ENCODE measurements at places on chromosomes 13 and 19.

GRCh38 chr13:95787356-95788099 is 110.6 kb downstream of the DNAJC3 start:
- DNase-seq = no peak

- DNase-seq = no peak
These were observed 1.2 kb downstream of the LONP1 start for GRCh38 chr19:5718579-5719273.

- DNase-seq = no peak
These were observed 15.8 kb upstream of the TUBGCP3 start for GRCh38 chr13:112603641-112604225.

DNA sequence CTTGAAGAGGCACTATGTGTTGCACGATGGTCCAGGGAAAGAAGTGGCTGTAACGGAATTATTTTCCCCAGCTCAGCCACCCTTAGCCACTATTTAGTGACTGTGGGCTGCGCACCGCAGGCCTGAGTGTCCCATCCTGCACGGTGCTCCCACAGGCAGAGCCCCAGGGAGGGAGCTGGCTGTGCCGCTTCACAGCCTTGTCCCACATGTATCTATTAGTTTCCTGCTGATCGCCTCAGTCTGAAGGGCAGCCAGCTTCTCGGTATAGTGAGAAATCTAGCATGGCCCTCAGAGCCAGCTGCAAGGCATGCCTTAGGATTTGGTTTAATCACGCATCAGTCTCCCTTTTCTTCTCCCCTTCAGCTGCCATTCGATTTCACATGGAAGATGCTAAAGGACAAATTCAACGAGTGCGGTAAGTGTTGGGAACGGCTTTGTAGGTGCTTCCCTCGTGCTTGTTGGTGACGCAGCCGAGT is 15.7 kb downstream of the PRAM1 start:
- DNase-seq = no peak

GRCh38 chr13:24135674-24136300 is 24.7 kb upstream of the SPATA13 start:
- DNase-seq = no peak

GRCh38 chr19:8489561-8490394 is 12.7 kb downstream of the PRAM1 start:
- DNase-seq = no peak

GRCh38 chr13:42924344-42924743 is 67.7 kb downstream of the EPSTI1 start:
- peak; percentile 79 for DNase-seq

- DNase-seq = no peak
These were observed at the start of gene FCER2 for GRCh38 chr19:7701654-7702457. TSS of gene FCER2 (minus strand) at chr19:7702131. CDS start at chr19:7699760, 2,371 bp downstream.

DNA sequence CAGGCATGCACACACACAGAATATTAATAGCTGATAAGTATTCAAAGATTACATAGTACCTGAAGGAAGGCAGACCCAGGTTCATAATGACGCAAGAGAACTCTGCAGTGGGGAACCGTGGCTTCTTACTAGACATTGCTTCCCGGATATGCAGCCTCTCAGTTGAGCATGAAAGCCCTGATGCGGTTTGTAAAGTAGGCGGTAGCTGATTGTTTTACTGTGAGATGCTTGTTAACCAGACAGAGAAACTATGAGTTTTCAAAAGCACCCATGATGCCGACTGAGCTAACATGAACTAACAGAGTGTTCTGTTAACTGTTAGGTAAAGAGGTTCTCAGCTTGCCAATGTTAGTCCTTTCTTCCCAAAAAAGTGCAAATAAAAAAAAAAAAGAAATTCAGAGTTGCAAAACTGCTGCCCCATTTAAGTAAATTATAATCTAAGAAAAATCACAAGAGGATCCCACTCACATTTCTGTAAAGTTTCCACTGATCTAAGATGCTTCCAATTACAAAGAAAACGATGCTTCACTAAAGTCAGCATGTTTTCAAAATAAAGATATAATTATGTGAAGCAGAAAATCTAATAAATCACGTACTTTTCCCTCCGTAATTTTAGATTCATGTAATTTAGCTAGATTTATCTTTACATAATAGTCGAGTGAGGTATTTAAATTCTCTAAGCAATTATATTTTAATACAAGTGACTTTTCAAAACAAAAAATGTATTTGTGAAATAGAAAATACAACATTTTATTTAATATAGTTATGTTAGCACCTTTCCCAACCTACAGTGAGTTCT is 2.2 kb downstream of the FLT1 start:
- no peak for DNase-seq

DNA sequence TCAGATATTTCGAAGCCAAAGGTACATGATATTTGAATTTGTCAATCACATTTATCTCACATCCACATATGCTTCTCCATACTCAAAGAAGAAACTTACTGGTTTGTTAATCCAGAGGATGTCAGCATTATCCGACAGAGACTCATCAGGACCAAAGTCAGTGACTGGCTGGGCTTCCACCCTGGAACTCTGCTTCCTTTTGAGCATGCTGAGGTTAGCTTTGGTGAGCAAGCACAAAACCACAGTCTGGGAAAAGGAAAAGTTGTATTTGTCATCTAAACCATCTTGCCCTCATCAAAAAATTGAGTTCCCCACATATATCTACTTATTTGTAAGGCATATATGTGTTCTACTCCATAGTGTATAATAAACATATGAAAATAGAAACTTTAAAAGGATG is 17.4 kb downstream of the NALCN start:
- no peak for DNase-seq

- no peak for DNase-seq
These were observed 5.9 kb downstream of the CD37 start for GRCh38 chr19:49340865-49341718.

GRCh38 chr19:29399804-29400203 is 126.0 kb upstream of the VSTM2B start:
- DNase-seq = no peak

GRCh38 chr13:54980651-54981050 is 1952.0 kb downstream of the OLFM4 start:
- DNase-seq = no peak

GRCh38 chr19:47112166-47112996 is 1.2 kb downstream of the ZC3H4 start:
- DNase-seq = peak; percentile 72

DNA sequence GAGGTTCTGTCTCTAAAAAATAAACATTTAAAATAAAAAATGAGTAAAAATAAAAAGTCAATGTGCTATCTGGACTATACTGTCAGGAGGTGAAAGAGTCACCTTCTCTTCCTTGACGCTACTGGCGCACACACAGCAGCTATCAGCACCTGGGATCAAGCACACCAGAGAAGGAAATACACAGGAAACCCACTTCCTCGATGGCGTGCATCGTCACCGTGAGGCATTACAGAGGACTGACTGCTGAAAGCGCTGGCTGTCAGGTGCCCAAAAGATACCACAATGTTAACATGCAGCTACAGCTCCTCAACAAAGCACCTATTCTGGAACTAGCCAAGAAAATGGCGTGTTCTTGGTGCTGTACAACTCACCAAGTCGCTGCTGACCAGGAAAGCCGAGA is 6.1 kb downstream of the SLC35E1 start:
- no peak for DNase-seq

DNA sequence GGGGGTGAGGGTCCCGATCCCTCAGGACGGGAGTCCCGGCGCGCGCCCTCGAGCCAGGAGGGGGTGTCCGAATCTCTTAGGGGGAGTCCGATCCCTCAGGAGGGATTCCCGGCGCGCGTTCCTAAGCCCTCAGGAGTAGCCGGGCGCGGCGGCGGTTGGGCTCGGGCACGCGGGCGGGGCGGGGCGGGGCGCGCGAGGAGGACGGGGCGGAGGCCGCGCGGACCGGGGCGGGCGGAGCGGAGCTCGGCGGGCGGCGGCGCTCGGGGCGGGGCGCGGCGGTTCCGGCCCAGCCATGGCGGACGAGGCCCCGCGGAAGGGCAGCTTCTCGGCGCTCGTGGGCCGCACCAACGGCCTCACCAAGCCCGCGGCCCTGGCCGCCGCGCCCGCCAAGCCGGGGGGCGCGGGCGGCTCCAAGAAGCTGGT is at the start of gene CUL4A:
CUL4A (plus strand) TSS at position 278 of the 423 bp plus-strand sequence; CDS start at position 293, 15 bp downstream.
- peak; percentile 74 for DNase-seq

DNA sequence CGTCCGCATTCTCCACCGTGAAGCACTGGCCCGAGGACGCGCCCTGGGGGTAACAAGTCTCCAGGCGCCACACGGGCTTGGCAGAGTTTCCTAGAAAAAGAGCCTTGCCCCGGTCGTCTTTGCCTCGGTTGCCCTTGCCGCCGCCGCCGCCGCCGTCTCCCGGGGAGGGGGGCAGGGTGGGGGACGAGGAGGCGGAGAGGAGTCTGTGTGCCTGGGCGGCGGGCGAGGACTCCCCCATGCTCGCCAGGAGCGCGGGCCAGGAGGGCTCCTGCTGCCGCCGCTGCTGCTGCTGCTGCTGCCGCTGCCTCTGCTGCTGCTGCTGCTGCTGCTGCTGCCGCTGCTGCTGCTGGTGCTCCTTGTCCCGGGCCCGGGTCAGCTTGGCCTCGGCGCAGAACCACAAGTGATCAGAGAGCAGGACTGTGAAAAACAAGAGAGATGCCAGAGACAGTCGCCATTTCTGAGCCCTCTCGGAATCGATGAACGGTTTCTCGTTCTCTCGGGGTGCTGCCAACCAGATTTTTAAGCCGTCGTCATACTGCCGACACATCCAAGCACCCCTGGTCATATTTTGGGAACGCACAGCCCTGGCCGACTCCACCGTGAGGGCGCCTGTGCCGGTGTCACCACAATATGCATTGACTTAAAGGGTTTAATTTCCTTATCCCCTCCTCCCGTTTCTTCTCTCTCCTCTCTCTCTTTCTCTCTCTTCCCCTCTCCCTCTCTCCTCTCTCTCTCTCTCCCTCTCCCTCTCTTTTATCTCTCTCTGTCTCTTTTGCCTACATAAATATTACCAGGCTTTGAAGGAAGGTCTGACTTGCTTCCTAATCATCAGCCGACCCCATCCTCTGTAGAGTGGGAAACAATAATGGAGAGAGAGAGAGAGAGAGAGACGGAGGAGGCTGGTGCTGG is 349.1 kb downstream of the LIG4 start:
- DNase-seq = peak; percentile 36

DNA sequence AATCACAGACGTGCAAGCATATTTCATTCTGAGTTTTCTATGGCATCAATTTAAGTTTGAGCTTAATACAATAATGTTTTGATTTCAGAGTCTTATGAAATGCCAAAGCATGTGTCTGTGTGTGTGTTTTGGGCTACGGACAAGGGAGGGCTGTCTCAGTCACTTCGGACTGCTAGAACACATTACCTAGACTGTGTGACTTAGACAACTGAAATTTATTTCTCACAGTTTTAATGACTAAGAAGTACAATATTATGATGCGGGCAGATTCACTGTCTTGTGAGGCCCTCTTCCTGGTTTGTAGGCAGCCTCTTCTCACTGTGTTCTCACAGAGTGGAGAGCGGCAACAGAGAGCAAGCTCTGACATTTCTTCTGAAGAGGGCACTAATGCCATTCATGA is 1202.0 kb downstream of the EFNB2 start:
- no peak for DNase-seq

- DNase-seq = no peak
These were observed 17.4 kb upstream of the ATXN8OS start for GRCh38 chr13:70090036-70090723.

DNA sequence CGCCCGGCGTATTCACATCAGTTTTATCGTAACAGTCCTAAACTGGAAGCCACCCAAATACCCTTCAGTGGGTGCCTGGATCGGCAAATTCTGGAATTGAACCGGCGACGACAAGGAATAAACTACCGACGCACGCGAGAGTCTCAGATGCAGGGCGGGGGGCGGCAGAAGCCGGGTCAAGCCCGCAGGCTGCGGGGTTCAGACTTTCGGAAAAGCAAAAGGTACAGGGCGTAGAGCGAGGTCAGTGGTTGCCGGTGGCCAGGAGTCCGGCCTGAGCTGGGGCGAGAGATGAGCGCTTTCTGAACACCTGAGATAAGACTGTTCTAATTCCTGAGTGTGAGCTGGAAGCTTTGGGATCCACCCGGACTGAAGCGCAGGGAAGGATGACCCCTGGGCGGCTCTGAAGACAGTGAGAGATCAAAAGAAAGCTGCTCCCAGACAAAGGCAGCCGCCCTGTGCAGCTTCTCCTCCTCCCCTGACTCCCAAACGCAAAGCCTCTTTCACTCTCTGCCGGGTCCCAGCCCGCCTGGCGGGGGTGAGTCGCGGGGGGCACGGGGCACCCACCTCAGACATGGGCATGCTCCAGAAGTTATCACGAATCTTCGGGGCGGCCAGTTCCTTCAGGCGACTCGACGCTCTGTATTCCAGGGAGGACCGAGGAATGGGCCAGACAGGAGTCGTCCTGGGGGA is 26.2 kb upstream of the MIER2 start:
- no peak for DNase-seq

DNA sequence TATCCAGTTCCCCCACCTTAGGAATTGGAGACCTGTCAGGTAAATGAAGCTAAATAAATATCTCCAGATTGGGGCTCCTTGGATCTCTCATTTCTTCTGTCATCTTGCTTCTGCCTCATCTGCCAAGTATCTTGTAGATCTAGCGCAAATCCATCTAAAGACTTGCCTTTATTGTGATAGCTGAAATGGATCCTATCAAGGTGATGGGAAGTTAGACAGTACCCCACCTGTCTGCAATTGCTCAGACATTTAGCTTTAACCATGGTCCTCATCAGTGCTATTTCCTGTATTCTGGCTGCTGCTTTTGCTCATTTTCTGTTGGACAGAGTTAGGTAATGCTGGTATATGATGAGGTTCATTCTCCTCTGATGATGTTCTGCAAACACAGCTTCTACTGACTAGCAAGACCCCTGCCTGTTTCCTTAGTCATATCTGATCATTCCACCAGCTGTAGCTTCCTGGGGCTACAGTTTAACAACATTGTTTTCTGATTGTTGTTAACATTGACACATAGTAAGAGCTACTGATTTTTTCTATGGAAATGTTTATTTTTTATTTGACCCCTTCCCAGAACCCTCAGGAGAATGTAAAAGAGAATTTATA is 340.0 kb downstream of the DCT start:
- no peak for DNase-seq

DNA sequence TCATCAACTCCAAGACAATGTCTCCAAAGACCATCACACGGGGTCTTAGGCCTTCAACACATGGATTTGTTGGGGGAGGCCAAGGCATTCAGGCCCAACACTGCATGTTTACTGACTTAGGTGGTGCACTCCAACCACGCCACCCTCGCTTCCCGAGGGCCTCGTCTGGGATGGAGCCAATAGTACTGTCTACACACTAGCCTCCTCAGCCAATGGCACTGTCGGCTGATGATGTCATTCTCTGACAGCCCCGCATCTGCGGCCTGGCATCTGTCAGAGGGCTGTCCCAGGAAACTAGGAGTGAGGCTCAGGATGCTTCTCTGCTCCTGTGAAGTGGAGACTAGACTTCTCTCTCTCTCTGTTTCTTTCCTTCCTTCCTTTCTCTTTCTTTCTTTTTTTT is 96.6 kb downstream of the TEX26 start:
- peak; percentile 73 for DNase-seq

- DNase-seq = no peak
These were observed 44.5 kb upstream of the PARP4 start for GRCh38 chr13:24557081-24557480.

DNA sequence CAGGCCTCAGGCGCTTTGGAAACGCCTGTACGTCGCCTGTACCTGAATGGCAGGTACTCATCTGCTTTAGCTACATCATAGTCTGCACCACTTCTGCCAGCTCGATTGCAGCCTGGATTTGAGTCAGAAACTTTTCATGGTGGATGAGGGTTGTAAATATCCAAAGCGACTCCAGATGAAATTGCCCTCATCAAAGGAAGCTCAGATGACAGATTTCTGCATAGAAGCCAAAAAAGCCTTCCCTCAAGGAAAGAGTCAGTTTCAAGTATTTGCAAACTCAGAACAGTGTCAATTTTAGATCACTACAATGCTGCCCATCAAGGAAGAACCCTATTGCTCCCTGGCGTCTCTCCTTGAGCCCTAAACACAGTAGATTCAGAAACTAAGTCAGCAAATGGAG is 38.8 kb upstream of the IGFL4 start:
- DNase-seq = no peak
